ENCODE measurements at places on chromosomes 16 and 17.
A peak's percentile ranks its signal among the peaks of the same experiment; 100 is the strongest.

GRCh38 chr16:68093816-68094613 lies 8.8 kb downstream of the NFATC3 start:
- DNase-seq = no peak

DNA sequence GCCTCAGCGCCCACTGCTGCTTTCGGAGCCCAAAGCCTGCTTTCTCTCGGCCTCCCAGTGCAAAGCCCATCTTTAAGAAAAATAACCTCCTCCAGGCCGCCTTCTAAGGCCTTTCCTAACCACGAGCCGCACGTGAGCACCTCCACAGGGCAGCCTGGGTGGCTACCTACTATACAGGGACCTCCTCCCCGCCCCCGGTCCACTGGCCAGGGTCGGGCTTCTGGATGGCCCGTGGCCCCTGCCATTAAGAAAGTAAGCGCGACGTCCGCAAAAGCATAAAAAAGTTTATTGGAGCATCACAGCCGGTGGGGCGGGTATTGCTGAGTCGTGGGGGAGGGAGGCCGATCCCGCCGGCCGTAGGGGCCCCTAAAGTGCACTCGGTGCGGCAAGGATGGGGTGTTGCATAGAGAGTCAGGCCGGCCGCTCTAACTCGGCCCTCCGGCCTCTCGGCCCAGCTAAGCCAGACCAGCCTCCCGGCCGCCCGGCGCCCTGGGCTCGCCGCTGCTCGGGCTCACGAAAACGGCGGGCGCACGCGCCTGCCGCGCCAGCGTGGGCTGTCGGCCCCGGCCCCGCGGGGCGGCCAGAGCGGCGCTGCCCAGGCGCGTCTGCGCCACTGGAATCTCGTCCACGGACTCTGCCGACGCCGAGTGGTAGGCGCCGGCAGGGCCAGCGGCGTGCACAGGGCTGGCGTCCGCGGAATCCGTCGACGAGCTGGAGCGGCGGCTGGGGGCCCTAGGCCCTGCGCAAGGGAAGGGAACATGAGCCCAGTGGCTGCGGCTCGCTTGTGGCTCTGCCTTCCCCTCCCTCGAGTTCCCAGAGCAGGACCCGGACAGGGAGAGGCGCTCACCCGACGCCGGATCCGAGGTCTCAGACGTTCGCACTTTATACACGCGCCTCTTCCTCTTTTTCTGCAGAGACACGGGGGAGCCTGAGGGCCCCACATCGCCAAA lies 1.1 kb upstream of the TPPP3 start:
- DNase-seq = no peak

- peak; percentile 72 for DNase-seq
These were observed 480 bp upstream of the MPRIP start for GRCh38 chr17:17041571-17042383.

GRCh38 chr16:20871258-20871657 lies 28.9 kb downstream of the DCUN1D3 start:
- no peak for DNase-seq

- DNase-seq = no peak
These were observed 8.0 kb downstream of the SBK1 start for GRCh38 chr16:28300327-28300726.

GRCh38 chr17:81885869-81886548 lies 5.4 kb downstream of the ALYREF start:
- DNase-seq = no peak

DNA sequence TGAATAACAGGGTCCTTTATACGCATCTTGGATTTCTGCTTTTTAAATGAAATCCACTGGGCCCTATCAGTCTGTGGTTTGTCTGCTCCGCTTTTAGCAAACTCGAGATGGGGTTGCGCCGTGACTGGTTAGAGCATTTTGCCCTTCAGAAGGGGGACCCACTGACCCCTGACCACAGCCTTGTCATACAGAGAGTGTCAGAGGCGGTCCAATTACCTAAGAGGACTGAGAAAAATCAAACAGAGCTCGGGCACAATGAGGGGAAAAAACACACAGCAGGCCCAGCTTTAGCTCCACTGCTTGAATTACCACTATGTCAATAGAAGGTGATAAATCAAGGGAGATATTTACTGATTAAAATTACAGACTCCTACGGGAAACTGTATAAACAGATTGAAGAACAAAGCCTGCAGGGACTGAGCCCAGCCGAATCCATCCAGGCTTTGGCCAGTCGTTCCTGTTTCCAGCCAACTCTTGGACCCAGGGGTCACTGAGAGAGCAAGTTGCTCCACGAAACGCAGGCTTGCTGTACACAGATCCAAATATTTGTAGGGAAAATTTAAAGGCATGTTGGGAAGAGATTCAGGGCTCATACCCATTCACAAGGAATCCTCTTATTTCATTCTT lies 131.9 kb upstream of the ZFHX3 start:
- no peak for DNase-seq

DNA sequence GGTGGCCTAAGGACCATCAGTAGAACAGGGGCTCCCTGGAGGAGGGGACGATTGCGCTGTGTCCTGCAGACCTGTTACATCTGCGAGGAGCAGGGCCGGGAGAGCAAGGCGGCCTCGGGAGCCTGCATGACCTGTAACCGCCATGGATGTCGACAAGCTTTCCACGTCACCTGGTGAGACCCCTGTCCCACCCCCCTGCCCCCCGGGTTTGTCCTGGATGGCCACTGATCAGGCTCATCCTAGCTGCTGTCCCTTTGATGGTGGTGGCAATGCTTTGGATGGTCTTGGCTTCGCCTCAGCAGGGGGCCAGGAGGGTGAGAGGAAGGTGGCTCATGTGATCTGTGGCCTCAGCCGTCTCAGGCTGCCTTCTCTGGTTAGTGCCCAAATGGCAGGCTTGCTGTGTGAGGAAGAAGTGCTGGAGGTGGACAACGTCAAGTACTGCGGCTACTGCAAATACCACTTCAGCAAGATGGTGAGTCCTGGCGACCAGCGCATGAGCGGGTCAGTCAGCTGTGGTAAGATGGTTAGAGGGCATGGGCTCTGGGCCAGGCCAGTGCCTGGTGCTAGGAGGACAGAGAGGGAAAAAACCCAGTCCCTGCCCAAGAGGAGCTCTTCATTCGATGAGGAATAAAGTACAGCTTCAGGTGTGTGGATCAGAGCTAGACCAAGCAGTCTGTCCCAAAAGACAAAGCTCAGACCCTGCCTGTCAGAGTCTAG lies 4.2 kb downstream of the MLLT6 start:
- no peak for DNase-seq

- no peak for DNase-seq
These were observed 584 bp downstream of the PHOSPHO1 start for GRCh38 chr17:49229805-49230600.

DNA sequence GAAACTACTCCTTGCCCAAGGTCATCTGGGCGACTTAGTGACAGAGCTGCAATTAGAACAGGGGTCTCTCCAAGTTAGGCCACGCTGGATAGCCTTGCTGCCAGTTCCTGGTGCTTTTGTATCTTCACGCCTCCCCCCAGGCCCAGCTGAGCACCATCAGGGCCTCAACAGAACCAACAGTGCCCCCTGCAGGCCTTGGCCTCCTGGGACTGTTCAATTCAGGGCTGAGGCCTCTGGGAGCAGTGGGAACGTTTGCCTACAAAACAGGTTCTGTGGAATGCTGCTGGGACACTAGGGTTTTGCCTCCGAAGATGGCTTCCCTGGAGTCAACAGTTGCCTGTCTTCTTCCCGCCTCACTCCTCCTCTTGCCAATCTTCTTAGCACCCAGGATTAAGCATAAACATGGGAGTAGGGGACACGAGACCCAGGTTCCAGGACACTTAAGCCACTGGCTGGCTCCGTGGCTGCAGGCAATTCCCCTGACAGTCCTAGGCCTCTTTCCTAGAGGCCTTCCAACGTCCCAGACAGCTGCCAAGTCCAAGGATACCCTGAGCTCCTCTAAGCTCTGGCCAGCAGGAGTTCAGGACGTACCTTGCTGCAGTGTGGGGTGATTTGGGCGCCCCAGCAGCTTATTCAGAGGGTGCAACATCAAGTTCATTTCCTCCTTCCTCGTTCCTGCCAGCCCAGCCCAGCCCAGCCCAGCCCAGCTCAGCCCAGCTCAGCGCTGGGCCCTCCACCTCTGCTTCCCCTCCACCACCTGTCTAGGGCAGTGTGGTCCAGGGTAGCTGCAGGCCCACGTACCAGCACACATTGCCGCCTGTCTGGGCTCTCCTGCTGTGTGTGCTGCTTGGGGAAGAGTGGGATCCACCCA lies 246.6 kb upstream of the RPL38 start:
- no peak for DNase-seq

- no peak for DNase-seq
These were observed 2.0 kb upstream of the METTL26 start for GRCh38 chr16:638034-638543.

DNA sequence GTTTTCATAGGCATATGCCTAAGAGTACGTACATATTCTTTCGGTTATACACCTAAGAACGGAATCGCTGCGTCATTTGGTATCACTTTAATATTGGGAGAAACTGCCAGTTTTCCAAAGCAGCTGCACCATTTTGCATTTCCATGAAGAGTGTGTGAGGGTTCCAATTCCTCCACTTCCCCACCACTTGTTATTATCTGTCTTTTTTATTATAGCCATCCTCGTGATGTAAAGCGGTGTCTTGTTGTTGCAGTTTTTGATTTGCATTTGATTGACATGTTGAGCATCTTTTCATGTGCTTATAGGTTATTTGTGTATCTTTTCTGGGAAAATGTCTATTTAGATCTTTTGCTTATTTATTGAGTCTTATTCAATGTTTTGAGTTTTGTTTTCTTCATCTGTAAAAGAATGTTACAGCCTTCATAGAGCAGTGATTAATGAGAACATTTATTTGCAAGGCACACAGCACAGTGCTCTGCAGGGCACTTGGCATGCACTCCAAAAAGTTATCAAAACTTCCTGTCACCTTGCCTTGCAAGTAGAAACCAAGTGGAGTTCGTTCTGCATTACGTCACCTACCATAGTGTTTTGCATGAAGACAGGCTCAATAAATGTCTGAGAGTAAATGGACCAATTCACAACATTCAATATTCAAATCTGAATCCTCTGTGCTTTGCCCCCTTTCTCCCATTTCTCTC lies 26.6 kb upstream of the ST6GALNAC1 start:
- no peak for DNase-seq

- no peak for DNase-seq
These were observed 338.3 kb downstream of the BCAS3 start for GRCh38 chr17:61015966-61016365.

- DNase-seq = no peak
These were observed 76.0 kb downstream of the RAP1GAP2 start for GRCh38 chr17:2872282-2872681.

- no peak for DNase-seq
These were observed 822 bp downstream of the IGF2BP1 start for GRCh38 chr17:48997827-48998586.

DNA sequence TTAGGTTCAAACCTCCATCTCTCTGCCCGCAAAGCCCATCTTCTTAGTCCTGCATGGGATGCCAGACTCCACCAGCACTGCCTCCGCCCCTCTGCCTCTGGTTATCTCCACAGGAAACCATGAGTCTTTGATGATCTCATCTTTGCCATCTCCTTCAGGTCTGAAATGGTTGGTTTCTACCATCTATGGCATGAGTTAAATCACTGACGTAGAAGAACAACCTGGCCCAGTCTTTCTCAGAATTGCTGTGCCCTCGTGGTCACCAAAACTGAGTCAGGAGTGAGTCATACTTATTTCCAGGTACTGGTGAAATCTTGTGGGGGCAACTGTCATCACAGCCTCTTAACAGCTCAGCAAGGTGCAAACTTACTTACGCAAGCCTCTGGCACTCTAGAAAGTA lies 468.7 kb upstream of the C16orf82 start:
- DNase-seq = no peak

- no peak for DNase-seq
These were observed 88.5 kb downstream of the SMG6 start for GRCh38 chr17:2214929-2215615.

GRCh38 chr16:52283584-52284375 lies 263.2 kb downstream of the TOX3 start:
- DNase-seq = no peak

- DNase-seq = no peak
These were observed 51.6 kb upstream of the KSR1 start for GRCh38 chr17:27404676-27405075.

DNA sequence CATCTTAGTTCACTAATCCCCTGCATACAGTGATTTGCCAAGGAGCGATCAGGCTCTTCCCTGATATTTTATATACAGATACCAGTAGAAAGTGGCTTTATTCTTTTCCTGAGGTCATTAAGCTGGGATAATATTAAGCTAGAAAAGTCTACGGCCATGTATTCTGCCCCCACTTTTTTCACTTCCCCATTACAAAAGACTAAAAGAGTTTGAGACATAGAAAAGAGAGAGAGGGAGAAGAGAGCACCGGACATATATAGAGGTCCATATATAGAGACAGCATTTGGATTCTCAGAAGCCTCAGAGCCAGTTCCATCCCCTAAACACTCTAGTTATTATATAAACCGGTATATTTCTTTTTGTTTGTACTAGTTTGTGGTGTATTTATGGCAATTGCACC lies 166.5 kb upstream of the ANKFN1 start:
- no peak for DNase-seq

DNA sequence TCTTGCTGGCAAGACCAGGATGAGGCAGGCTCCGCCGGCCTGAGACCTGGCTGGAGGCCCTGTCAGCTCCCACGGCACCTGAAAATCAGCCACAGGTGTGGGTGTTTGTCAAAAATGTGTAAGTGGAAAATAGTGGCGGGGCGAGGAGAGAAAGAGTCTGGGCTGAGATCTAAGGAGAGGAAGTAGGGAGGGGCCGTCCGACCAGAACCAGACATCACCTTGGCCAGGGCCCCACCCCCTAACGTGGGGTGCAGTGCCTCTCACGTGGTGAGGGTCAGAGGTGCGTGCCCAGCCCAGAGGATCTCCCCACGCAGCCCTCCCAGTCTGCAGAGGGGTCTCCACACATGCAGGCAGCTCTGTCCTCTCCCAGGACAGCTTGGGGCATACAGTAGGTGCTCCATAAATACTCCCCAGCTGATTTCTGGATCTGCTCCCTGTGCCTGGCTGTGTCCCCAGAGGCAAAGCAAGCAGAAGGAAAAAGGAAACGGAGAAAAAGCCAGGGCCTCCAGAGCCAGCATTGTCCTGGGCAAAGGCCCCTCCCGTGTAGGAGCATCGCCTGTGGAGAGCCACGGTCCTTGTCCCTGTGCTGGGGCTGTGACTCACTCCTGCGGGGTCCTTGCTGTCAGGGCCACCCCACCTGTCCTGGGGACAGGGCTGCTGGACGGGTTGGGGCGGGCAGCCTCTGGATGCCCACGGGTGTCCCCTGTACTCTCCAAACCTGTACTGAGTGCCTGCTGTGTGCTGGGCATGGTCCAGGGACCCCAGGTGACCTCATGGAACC lies 16.7 kb downstream of the ZFPM1 start:
- DNase-seq = no peak

- no peak for DNase-seq
These were observed 7.8 kb downstream of the CDRT15 start for GRCh38 chr17:14228903-14229302.

DNA sequence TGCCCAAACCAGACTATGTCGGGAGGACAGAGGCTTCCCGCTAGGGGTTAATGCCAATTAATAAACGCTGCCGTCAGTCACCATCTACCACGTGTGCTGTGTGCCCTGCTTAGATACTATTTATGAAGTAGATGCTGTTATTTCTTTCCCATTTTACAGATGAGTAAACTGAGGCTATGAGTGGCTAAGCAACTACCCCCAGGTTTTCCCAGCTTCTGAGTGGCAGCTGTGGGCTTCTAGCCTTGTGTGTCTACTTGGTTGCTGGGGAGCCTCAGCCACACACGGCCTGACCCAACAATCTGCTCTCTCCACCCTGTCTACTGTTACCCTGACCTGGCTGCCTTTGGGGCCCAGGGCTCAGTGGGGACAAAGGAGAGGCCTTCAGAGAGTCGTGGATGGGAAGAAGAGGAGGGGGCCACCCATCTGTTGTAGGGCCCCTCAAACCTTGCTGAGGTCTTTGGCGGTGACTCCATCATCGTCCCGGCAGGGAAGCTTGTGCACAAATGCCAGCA lies 7.1 kb downstream of the GIT1 start:
- DNase-seq = no peak
